ENCODE measurements at places on chromosomes 13 and 19. TPM values are rescaled to one million over a fixed set of nuclear protein-coding genes. Genes with fewer than 3 reads are reported as not detected.

AKAP11 gene
- total RNA-seq: 4.8 TPM

RFC3 gene
- 31.5 TPM for total RNA-seq

UGGT2 gene
- 10.4 TPM for total RNA-seq

NLRP11 gene
- total RNA-seq: not detected

KLK8 gene
- not detected for total RNA-seq
